ENCODE measurements at places on chromosomes 1 and 21.

DNA sequence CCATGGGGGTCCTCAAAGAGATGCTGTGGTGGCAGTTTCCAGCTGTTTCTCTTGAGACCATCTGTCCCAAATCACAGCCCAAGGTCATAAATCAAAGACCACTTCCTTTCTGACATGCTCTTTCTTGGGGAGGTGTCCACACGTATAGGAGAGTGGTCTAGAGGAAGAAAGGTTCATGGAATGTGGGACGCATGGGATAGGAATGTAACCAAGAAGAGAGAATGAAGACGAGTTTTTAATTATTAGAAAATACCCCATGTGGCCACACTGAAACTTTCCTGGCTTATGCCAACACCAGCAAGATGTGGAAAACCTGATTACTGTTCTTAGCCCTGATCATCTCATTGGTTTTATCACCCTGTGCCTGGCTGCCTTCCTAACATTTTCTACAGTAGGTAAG lies 124.2 kb upstream of the IFFO2 start:
- DNase-seq: no peak

DNA sequence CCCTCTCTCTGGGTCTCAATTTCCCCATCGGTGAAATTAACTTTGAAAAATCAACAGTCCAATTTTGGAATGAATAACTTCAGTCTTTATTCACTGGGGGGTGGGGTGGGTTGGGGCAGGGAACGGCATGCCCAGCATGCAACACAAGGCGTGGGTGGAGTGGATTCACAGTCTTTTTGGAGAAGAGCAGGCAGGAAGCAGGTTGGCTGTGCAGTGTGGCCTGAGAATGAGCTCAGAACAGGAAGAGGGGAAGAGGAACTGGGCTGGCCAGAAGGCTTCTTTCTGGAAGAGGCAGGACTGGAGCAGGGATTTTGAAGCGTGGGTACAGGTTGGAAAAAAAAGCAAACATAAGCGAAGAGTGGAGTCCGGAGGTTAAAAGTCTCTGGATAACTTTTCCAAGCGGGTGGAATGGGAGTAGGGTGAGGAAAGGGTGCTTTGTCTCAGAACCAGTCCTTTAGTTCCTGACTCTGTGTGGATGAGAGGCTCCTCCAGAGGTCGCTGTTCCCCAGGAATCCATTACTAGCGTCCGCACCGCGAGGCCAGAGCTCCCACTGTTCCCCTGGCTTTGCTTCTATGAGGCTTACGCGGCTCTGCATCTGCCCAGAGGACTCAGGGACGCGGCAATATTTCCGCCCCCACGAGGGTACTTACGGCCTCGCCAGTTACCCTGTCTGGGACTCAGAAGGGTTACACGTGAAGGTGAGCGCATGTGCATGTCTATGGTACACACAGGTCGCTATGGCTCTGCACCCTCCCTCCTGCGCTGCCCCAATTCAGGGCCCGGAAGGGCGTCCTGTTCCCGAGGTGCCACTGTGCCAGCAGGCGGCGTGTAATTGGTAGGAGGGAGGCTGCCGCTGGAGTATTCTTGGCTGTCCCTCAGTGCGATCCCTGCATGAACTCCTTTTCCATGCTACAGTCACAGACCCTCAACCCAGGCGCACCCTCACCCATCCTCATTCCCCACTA lies 5.5 kb upstream of the FOXD2 start:
- no peak for DNase-seq

- DNase-seq: peak; percentile 42
Observed at GRCh38 chr1:32539584-32540571, 651 bp downstream of the ZBTB8A start.

- no peak for DNase-seq
Observed at GRCh38 chr21:17780539-17780938, 38.6 kb downstream of the C21orf91 start.

DNA sequence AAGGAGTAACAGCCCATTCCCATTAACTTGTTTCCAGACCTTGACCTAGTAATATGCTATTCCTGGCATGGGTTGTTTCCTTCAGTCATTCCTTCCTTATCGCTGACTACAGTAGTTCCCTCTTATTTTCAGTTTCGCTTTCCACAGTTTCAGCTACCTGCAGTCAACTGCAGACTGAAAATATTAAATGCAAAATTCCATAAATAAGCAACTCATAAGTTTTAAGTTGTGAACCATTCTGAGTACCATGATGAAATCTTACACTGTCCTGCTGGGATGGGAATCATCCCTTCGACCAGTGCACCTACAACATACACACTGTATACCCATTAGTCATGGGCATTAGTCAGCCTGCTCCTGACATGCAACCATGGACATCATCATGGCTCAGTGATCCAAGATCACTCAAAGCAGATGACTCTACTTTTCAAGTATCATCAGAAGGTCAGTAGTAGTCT lies 66.7 kb downstream of the CCDC30 start:
- no peak for DNase-seq

DNA sequence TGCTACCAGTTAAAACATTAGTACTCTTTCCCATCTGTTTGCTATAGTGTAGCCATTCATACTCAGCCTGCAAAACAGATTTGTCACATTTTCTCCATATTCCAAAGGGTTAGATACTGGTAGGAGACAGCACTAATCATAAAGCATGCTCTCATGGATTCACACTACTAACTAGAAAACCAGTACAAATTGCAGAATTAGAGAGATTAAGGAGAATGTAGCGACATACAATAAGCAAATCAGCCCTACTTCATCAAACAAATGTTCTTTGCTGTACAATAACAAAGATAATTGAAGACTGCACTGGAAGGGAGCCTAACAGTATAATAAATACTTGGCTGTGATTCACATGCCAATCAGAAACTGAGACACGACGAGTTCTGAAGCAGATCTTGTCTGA lies 368.0 kb upstream of the PRMT6 start:
- DNase-seq: no peak

- no peak for DNase-seq
Observed at GRCh38 chr1:110708974-110709440, 34.3 kb upstream of the KCNA3 start.

DNA sequence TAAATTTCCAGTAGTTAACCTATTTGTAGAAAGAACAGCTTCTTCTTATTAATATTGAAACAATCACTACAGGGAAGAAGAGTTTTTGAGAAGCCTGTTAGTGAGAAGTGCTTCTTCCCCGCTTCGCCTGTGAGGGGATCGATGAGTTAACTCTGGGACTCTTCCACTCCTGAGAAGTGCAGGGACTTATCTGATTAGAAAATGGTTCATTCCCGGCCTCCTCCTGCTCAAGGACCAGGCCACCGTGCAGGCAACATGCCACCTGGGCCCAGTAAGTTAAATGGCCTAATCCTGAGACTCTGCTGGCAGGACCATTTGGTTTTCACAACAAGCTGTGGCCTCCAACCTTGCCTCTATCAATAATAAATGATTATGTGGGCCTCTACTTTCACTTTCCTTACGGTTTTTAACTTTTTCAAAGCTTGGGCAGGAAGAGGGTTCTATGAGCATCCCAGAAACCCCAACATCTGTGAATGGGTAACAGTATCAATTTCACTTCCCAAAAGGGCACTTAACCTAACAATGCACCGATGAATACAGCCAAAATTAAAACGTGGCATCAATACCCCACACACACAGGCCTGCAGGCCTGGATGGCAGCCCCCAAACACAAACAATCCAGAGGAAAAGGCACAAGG lies 33.1 kb downstream of the SIPA1L2 start:
- DNase-seq: no peak

GRCh38 chr1:199710974-199711373 lies 316.5 kb upstream of the NR5A2 start:
- DNase-seq: no peak

GRCh38 chr1:154611150-154611862 lies 3.3 kb upstream of the ADAR start:
- DNase-seq: no peak

DNA sequence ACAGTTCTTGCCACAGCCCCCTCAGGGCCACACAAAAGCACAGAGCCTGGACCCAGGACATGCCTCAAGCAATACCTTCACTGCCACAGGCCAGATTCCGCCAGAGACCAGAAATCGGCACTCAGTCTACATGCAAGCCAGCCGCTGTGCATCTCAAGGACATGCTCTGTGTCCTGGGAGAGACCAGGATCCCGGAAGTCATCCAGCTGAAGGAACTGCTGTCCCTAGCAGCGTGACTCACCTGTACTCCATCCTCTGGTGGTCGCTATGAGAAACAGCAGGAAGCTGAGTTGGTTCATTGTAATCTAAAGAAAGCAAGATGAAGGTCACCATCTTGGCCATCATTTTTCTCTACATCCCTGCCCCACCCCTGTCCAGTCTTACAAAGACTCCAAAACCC lies 401 bp downstream of the ITLN1 start:
- DNase-seq: no peak

DNA sequence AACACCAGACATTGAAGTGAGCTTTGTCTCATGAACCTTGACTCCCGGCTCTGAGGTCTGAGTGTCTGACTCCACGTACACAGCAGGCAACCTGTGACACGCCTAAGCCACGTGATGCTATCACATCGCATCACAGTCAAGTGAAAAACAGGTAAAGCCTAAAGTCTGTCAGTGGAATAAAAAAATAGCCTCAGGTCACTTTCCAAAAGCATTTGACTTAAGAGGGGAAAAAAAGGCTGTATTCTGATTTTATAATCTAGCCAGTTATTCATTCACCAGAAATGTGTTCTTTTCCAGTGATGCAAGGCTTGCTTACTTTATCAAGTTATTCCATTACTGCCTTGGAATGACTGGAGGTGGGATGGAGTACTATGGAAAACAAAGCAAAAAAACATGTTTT lies 163.2 kb upstream of the HMCN1 start:
- no peak for DNase-seq

GRCh38 chr1:184597650-184598357 lies 156.9 kb downstream of the EDEM3 start:
- no peak for DNase-seq

- peak; percentile 31 for DNase-seq
Observed at GRCh38 chr1:119829625-119830024, 18.4 kb upstream of the REG4 start.

DNA sequence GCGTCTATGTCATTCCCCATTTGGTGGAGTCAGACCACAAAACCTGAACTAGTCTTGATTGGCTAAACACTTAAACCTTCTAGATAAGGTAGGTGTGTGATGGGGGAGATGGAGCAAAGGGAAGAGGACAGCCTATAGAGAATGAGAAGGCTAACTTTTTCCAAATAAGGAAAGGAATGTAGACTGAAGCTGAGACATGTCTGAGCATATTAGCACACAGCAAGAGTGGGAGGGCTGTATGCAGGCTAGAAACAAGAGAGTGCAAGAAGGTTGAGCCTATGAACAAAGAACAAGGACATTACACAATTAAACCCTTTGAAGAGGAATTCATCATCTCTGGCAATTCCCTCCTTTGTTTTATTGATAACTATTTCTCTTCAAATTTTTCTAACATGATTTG lies 89.2 kb upstream of the OLFM3 start:
- DNase-seq: no peak

DNA sequence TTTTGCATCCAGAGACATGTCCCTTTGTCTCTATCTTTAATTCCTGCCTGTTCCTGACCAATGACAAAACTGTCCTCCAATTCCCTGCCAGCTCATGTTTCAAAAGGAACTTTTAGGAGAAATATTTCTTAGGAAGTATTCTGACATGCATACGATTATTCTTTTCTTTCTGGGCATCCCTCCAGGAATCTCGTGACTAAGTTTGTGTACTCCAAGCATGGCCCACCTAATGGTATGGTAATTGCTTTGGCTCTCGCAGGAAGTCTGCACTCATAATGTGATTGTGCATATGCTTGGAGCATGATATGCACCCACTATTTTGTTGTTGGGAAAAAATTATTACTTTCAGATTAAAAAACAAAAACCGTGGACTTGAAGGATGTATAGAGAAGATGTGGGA lies 256.4 kb downstream of the PRDM2 start:
- DNase-seq: no peak
